NCI-H446 (cell line): ENCODE measurements at places on chromosomes 4 and X.

GRCh38 chrX:1453951-1454785, 1.5 kb upstream of the ASMTL start:
- DNase-seq: no peak

- no peak for DNase-seq
Measured at GRCh38 chr4:176742211-176742610, 50.5 kb downstream of the VEGFC start.

DNA sequence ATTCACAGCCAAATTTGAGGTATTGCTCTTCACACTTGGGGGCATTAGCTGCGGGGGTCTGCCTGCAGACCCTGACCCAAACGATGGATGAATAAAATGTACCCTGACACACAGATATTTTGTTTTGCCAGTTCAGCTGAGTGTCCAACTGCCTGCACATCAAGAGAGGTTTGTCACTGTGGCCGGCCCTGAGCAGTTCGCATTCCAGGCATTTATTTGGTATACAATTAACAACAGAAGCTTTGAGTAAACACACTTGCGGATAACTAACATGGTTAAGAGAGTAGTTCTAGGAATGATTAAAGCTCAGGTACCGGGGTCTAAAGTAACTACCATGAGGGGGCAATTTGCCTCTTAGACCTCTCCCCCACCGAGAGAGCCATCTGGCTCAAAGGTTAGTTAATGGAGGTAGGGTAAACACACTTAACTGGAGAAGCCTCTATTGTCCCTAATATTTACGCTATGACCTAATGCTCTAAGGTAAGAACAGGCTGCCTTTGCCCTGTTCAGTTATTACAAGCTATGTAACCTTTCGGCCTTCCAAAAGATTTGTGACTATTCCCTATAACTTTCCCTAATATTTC, 162.0 kb downstream of the SNCA start:
- DNase-seq: no peak

DNA sequence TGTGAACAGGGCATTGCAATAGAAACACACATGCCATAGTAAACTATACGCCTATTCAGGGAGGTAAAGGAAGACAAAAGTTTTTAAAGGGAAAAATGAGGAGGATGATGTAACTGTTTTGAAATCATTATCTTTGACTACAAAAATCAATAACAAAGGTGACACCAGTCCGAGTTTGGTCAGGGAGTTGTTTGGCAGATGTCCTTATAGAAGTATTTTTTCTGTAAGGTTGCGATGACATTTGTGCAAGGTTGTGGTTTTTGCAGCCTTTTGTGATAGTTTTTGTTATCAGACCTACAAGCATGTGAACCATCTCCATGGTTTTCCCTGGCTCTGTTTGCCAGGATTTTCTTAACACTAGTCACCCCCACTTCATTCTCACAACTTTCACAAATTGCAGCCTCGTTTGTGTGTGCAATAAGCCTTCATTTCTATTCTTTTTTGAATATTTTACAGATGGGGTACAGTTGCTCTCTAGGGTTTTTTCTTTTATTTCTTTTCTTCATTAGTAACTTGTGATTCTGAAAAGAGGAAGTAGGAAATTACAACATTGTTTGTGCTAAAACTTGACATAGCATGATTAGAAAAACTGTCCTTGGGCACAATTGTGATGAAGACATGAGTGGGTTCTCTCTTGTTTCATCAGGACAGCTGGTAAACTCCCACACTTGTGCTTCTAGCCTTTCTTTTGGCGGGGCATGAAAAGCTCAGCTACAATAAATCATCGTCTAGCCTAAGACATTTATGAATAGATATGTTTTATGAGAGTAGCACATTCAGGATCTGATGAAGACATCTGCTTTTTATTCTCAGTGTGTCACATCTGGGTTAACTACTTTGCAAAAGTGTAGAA, 60.2 kb upstream of the PNPLA4 start:
- DNase-seq: no peak

DNA sequence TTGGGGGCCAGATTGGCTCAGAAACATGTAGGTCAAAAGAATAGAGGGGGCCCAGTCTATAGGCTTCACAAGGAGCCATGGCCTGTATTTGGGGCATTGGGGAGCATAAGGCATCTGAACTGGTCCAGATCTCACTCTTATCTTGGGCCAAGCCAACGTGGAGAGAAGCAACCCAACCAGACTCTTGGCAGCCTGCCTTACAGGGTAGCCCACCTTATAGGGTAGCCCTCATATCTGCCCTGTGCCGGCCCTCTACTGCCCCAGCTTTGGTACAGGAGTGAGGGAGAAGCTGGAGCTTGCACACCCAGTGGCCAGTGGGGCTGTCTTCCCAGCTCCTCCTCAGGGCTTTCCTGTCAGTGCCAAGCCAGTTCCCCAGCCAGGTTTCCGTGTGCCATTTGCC, 142.2 kb downstream of the AMMECR1 start:
- no peak for DNase-seq

DNA sequence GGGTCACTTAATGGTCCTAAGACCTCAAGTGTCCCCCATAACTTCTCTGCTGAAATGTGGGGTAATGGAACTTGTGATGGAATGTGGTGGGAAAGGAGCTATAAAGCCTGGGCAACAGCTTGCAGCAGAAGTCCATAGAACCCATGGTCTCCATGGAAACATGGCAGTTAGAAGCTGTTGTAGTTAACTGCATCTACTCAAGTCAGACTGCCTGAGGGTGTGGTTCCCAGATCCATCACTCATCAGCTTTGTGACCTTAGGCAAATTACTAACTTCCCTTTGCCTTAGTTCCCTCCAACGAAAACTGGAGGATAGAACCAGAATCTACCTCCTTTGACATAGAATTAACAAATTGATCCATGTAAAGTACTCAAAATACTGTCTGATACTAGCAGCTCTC, 113.0 kb downstream of the SPATA18 start:
- no peak for DNase-seq

- DNase-seq: no peak
Measured at GRCh38 chr4:15714646-15715435, 12.0 kb downstream of the BST1 start.

- no peak for DNase-seq
Measured at GRCh38 chrX:130615941-130616340, 214.2 kb downstream of the RBMX2 start.
